ENCODE measurements at places on chromosomes 5 and 9. TPM values are rescaled to one million over a fixed set of nuclear protein-coding genes. Genes with fewer than 3 reads are reported as not detected.

SLC34A1 gene
- not detected for total RNA-seq

EPB41L4B gene
- 23.6 TPM for total RNA-seq

FOXD4L3 gene
- total RNA-seq = 0.12 TPM

SH3GLB2 gene
- 51.7 TPM for total RNA-seq

JMY gene
- 3.6 TPM for total RNA-seq

ZNF366 gene
- not detected for total RNA-seq

NEURL1B gene
- 8.5 TPM for total RNA-seq

GKAP1 gene
- total RNA-seq = 4.1 TPM

ADAMTS2 gene
- 0.10 TPM for total RNA-seq

PROB1 gene
- 0.20 TPM for total RNA-seq

F2RL2 gene
- 2.9 TPM for total RNA-seq

CDX1 gene
- total RNA-seq = not detected

ZNF189 gene
- 6.8 TPM for total RNA-seq

NR5A1 gene
- 0.09 TPM for total RNA-seq

PKD2L2 gene
- 0.12 TPM for total RNA-seq

PCDHB12 gene
- total RNA-seq = not detected

GZMA gene
- total RNA-seq = not detected

GCNT4 gene
- total RNA-seq = 0.16 TPM

ELAVL2 gene
- 0.05 TPM for total RNA-seq

PAPPA gene
- total RNA-seq = 32.6 TPM

SLCO4C1 gene
- not detected for total RNA-seq

LECT2 gene
- not detected for total RNA-seq

LRRC19 gene
- total RNA-seq = not detected

WNK2 gene
- total RNA-seq = 5.8 TPM
